ENCODE measurements at places on chromosomes 3 and 15.
A peak's percentile ranks its signal among the peaks of the same experiment; 100 is the strongest.

DNA sequence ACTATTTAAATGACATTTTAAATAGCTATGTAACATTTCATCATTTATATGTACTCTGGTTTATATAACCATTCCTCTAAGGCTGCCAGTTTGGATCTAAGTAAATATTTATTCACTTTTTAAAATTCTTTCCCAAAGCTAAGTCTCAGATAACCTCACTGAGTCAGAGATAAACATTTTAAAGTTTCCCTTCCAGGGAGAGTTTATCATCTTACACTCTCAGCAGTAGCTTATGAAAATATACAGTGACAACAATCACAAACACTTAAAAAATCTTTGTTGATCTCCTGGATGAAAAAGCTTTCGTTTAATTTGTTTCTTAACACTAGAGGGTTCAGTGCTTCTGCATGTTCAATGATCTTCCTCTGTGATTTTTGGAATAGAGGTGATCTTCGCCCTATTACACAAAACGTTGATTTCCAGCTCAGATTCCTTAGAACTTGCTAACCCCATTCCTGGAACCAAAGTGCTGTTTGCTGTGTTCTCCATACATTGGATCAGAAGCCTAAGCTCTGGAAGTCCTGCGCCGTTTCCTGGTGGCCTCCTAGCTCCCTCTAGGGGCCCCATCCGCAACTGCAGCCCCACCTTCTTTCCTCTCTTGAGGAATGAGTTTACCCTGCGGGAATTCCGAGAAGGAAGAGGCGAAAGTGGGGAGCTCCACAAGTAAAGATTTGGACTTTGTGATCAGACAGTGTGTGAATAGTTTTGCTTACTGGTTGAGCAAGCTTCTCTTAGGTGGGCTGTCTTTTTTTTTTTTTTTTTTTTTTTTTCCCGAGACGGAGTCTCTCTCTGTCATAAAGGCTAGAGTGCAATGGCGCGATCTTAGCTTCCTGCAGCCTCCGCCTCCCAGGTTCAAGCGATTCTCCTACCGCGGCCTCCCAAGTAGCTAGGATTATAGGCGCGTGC lies 29.3 kb upstream of the SACM1L start:
- peak; percentile 59 for DNase-seq

GRCh38 chr3:134057006-134057653 lies 27.4 kb upstream of the SLCO2A1 start:
- DNase-seq, result no peak

DNA sequence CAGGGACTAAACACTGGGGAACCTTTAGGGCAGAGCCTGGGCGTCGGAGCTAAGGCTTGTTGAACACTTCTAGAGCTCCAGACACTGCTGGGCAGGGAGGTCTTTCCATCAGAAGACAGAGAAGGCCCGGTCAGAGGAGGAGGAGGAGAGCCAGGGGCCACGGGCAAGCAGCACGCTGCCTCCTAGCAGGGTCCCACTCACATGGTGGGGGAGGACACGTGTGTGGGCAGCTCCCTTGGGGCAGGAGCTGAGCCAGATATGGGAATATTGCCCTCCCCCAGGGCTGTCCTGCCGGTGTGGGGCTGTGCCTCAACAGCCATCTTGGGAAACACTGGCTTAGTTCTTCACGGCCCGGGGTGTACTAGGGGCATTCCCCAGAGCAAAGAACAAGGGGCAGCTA lies 89.6 kb upstream of the TLE3 start:
- DNase-seq, result no peak

DNA sequence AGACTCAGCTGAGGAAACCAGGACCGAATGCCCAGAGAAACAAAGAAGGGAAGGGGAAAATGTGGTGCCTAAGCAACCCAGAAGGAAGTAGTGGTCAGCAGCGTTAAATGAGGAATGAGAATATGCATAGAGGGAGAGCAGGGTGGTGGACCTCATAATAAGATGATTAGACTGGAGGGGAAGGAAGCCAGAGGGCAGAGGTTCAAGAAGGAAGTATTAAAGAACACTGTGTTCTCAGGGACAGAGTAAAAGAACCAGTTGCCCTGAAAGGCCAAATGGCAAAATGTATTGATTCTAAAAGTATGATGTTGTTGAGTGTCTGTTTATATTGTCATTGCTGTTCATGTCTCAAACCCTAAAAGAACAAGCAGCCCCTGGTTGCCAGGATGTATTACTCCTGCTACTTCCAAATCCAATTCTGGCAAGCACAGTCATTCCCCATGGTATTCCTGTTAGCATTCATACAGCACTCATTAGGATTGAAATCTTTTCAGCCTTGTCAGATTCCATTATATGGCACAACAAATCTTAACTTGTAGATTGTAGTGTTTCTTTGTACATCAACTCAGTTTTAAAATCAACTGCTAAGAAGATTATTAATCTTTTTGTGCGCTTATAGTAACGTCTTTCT lies 23.4 kb downstream of the P2RY1 start:
- no peak for DNase-seq

DNA sequence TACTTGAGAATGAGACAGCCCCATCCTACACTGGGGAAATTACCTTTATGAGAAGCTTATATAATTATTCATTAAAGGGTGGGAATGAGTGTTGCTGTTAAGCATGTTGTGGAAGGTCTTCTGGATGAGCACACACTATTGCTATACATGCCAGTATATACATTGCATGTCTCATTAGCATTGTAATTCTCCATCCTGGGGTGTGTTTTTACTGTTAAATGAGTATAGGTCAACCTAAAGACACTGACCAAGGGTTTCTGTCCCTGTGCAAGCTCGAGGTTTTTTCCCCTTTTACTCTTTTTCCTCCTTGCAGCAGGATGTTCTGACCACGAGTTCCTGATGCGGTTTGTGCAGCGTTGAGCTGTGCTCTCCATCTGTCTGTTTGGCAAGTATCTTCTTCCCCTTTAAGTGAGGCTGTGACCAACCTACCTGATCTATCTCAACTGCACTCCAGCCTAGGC lies 7.2 kb upstream of the IVD start:
- DNase-seq, result no peak

- DNase-seq, result no peak
Measured at GRCh38 chr3:156037356-156037755, 83.0 kb upstream of the KCNAB1 start.

DNA sequence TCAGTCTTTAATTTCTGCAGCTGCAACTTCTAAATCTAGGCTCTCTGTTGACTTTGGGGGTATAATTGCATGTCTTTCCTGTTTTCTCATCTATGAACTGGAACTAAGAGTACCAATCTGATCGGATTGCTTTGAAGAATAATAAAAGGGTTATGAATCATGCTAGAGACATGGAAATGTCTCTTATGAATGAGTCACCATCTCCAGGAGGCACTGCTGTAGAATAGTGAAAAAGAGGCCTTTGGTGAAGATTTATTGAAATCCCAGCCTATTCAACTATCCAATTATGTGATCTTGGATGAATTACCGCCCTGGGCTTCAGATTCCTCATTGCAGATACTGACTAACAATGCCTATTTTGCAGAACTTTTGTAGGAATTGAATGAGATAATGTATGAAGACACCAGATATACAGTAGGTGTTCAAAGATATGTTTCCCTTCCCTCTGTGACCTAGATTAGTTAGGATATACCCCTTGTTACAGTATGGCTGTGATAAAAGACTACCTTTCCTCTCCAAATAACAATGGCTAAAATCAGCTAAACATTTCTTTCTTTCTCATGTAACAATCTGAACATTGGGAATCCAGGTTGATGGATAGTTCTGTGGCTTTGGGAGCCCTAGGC lies 11.5 kb upstream of the CMTM8 start:
- DNase-seq, result no peak
